Activated naive CD4-positive, alpha-beta T cell treated with anti-CD3 and anti-CD28 coated beads, Interleukin-2, amount 50 U/mL, for 72 hours (primary cell): ENCODE measurements at places on chromosomes 12 and 14.

DNA sequence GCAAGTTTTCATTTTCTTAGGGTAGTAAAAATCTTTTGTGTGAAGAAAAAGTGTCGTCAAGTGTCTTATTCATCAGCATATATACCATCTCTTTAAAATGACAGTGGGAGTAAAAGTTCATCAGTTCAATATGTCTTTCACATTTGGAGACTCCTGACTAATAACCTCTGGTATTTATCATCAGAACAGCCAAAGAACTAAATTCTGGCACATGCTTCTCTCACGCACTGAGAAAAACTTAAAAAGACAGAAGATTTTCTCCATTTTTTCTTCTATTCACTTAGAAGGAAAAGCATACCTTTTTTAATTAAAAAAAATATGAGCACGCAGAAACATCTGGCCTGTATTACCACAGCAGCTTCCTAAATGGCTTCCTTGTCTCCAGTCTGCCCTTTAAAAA, 265.7 kb downstream of the AKAP6 start:
- DNase-seq = no peak

DNA sequence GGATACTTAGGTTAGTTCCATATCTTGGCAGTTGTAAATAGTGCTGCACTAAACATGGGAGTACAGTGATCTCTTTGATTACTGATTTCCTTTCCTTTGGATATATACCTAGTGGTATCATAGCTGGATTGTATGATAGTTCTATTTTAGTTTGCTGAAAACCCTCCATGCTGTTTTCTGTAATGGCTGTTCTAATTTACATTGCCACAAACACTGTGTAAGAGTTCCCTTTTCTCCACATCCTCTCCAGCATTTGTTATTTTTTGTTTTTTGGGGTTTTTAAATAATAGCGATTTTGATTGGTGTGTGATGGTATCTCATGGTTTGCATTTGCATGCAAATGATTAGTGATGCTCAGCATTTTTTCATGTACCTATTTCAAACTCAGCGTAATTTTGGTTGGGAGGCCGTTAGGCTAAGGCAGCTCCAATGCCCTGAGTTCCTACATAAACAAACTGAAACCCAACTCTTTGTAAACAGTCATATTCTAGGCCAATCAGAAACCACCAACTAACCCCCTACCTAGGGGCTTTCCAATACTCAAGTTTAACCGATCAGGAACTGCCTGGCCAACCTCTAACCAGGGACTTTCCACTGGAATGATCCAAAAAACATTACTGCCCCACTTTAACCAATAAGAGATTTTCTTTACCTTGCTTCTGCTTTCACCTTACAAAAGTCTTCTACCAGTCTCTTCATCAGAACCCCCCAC, 171.6 kb downstream of the FBXL14 start:
- no peak for DNase-seq

DNA sequence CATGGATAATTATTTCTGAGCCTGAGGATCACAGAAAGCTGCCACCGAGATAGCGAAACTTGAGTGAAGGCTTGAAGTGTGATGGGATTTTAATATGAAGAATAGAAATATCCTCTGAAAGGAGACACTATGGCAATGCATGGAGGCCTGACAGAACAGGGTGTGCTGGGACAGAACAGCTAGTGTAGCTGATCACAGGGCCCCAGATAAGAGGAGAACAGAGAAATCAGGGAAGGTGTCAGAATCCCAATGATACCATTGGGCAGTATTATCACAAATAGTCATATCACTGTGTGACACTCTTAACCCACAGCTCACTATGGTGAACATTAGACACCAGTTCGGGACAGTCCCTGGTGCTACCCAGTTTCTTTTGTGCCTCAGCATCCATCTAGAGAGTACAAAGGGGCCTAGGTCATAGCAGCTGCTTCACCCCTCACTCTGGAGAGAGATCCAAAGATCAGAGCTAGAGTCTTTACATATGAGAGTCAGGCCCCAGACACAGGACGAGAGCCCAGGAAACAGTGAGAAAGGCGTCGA, 506 bp upstream of the OR10P1 start:
- DNase-seq = no peak

DNA sequence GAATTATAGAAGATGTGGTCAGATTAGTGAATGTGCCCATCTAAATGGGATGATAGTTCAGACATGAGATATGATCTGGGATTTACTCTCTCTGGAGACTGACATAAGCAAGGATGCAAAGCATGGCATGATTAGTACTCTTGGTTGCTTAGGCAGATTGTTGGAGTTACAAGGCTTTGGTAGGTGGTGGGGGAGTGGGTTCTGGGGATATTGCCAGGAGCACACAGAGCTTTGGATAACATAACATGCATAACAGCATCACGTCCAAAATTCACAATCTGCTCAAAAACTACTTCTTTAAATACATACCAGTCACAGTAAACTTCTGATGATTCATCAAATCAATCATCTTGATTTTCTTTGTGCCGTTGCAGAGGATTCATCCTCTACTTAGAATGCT, 287.4 kb downstream of the ACSS3 start:
- no peak for DNase-seq

DNA sequence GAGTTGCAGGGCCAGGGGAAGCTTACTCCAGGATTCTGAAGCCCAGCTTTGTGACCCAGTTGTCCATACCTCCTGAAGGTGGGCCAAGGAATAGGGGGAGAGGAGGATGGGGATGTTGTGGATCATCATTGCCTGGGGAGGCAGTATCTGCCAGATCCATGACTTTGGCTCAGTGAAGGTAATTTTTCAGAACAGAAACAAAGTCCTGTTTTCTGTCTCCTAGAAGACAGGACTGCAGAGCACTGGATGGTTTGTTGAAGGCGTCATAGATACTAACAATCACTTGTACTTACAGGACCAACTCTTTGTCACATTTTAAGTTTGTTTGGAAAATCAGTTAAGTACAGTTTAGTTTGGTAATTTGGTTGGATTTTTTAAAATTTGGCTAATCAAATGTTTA, 38.4 kb downstream of the ANO6 start:
- no peak for DNase-seq

- DNase-seq = no peak
Observed at GRCh38 chr14:95467657-95468056, 48.8 kb downstream of the SYNE3 start.

DNA sequence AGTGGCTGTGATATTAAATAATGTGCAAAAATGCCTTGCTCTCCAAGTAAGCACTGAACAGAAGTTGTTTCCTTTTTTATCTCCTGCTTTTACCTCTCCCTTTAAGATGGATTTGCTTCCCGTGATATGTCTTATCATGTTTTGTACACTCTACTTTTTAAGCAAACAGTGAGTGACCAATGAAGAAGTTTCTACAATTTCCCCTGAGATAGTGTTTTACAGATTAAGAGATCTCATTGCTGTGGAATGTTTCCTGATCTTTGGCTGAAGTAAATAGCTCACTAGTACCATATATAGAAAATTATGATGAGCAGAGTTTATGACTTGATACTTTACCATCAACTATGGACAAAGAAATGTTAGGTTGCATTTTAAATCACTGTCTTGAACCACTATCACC, 184.8 kb upstream of the PDE3A start:
- DNase-seq = no peak
